ENCODE measurements at places on chromosomes 4 and X.

DNA sequence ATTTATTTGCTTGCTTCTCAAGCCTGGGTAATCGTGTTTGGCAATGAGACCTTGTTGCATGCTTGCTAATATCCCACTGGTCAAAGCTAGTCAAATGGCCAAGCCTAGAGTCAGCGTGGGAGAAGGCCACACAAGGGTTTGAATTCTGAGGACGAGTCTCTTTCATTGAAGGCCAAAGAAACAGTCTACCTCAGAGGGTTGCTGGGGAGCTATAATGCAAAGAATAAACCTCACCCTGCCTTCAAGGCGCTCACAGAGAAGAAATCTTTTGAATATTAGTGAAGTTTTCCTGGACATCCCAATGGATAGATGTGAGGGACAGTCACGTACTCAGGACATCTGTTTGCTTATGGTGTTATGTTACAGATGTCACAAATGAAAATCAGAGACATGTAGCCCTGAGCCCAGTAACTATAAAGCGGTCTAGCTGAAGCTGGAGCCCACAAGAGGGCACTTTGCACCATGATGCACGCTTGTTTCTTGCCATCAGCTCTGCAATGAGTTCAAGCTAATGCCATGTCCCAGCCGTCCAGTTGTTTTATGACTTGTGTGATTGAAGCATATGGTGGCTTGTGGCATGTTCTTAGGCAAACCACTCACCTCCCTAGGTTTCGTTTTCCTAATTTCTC, 1.1 kb upstream of the TLR3 start:
- DNase-seq = peak; percentile 38

GRCh38 chr4:7629501-7630254, 194.9 kb upstream of the PSAPL1 start:
- no peak for DNase-seq

GRCh38 chrX:16123222-16123786, at the start of gene GRPR:
Gene GRPR (plus strand): TSS chrX:16123565. CDS start chrX:16123954, 389 bp downstream.
- peak; percentile 89 for DNase-seq

DNA sequence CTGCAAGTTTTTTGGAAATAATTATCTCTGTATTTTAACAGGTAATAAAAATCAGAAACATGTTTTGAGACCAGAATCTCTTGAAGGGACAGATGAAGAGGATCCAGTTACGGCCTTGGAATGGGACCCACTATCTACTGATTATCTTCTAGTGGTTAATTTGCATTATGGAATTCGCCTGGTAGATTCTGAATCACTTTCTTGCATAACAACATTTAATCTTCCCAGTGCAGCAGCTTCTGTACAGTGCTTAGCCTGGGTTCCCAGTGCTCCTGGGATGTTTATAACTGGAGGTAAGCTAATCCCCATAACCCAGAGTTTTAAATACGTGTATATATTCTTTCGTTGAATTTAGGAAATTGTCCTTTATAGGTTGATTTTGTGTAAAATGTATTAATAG, 59.4 kb downstream of the WDR17 start:
- peak; percentile 1 for DNase-seq

GRCh38 chrX:31178064-31178768, 106.4 kb upstream of the FTHL17 start:
- DNase-seq = no peak
